IgD-negative memory B cell (primary cell): ENCODE measurements at places on chromosomes 5 and 9. TPM values are rescaled to one million over a fixed set of nuclear protein-coding genes. Genes with fewer than 3 reads are reported as not detected.

Gene ARHGEF37
- 0.36 TPM for polyA plus RNA-seq

Gene PCDHGB4
- 0.08 TPM for polyA plus RNA-seq

Gene KCNT1
- not detected for polyA plus RNA-seq

Gene CMYA5
- not detected for polyA plus RNA-seq

Gene IFNA13
- not detected for polyA plus RNA-seq

Gene CAPSL
- polyA plus RNA-seq = not detected

Gene TAF7
- 216 TPM for polyA plus RNA-seq

Gene IL33
- polyA plus RNA-seq = not detected
